ENCODE measurements at places on chromosomes 7 and 10.

DNA sequence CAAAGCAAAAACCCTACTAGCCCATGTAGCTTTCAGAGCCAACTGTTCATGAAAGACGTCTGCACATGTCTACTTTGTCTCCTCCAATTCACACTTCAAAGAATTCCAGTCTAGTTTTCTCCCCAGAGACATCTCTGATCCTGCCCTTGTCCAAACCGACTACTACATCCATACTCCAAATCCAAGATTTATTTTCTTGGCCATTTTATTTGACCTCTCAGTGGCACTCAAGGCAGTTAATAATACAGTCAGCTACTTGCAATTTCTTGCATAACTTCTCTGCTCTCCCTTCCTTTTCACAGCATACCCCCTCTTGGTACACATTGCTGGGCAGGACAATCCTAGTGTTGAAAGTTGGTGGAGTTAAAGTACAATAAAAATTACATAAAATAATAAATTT, 170.9 kb upstream of the INHBA start:
- no peak for DNase-seq

DNA sequence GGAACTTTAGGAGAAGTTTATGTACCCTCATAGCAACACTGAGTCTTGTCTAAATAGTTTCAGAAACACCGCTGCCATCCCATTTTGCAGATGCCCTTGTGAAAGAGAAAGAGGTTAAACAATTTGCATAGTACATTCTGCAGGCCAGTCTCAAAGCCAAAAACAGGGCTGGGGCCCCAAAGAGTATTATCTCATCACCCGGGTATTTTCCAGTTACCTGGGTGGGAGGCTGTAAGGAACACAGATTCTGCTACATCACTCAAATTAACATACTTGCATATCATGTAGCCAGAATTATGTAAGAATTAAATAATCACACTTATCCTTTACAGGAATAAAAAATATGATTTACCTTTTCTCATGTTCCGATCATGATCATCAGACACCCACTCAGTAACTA, 3.1 kb upstream of the FAM171A1 start:
- DNase-seq: no peak

- no peak for DNase-seq
Measured at GRCh38 chr7:139118234-139118804, 8.8 kb upstream of the ZC3HAV1 start.

GRCh38 chr10:114507449-114507848, 103.1 kb upstream of the AFAP1L2 start:
- no peak for DNase-seq

DNA sequence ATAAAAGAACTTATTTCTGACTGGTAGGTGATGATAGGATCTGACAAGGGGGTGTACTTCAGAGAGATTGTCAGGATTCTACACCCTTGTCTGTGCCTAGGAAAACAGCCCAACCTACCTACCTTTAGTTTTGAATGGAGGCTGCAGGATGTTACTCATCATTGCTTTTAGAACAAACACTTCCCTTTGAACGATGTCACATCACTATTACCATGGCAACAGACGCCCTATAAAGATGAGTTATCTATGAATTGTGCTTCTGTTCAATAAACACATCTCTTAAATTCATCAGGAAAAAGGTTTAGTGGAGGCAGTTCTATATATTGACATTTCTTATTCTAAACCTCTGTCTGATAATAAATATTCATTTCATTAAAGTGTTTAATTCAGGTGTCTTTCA, 362.4 kb downstream of the CNTNAP2 start:
- no peak for DNase-seq

DNA sequence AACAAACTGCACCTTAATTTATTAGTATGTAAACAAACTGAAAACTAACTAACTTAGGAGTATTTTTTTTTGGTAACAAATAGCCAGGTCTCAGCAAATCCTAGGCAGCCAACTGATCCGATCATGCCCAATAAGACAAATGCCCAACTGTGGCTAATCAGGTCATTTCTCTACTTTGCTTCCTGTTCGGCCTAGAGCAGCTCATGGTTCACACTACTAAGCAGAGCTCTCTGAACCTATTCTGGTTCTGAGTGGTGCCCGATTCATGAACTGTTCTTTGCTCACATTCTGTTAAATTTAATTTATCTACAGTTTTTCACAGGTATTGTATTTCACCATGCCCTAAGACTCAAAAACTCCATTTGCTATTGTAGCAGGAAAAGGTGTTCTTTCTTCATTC, 55.1 kb downstream of the CCDC3 start:
- no peak for DNase-seq

DNA sequence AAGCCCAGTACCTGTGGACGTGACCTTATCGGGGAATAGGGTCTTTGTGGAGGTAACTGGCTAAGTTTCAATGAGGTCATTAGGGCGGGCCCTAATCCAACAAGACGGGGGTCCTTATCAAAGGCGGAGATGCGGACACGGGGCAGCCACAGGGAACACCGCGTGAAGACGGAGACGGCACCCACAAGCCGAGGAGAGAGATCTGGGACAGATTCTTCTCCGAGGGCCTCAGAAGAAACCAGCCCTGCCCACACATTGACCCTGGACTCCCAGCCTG, 516.9 kb downstream of the DNAJB6 start:
- no peak for DNase-seq

- no peak for DNase-seq
Measured at GRCh38 chr10:97713339-97713825, at the start of gene MARVELD1. MARVELD1 (plus strand) TSS chr10:97713730; CDS start chr10:97713877, 147 bp downstream.

DNA sequence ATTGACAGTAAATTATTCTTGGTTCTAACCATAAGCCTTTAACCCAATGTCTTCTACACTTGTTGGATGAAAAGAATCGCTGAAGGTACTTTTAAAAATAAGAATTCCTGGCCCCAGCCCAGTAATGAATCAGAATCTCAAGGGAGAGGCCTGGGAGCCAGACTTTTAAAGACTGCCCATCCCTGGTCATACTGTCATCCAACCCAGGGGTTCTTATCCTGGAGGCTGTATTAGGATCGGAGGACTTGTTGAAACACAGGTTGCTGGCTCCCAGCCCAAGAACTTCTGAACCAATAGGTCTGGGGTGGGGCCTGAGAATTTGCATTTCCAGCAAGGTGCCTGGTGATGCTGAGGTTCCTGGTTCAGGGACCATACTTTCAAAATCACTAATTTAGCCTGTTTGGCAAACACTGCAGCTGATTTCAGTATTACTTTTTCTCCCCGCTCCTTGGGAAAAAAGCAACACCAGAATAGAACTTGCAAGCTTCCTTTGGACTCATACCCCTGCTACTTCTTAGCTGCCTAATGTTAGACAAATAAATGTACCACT, 79.5 kb upstream of the FAM133B start:
- DNase-seq: no peak

DNA sequence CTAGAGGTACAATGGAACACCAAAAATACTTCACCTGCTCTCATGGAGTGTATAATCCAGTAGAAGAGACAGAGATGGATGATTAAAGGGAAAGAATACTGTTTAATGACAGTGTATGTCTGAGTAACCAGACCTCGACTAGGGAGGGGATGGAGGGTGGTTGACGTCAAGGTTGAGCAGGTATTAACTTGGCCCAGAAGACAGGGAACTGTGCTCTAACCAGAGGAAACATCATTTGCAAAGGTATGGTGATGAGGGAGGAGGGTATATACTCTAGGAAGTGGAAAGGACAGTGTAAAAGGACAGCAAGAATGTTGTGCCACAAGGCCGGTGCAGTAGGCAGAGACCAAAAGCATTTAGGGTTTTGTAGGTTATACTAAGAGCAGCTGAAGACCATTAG, 2.9 kb downstream of the MIOS start:
- no peak for DNase-seq

DNA sequence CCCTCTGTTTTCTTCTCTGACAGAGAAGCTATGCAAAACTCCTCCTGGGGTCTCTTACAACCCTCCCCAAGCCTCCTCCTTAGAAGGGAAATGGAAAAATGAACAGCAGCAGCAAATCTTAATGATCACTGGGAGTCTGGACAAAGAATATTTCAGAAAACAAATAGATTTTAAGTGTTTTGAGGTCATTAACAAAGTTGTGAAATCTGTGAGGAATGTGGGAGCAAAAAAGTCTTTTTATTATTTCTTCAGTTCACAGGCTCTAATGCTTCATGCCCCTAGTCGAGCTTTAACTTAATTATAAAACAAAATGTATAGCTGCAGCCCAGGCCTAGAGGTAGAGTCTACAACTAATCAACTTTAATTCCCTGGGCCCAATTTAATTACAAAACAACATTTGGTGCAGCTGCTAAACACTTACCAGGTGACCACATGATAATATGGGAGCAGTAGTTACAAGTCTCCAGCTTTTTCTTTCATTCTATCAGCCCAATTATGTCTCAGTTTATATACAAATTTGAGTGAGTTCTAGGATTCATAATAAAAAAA, 293.2 kb downstream of the THSD7A start:
- DNase-seq: no peak

GRCh38 chr7:78195281-78195680, 396.7 kb downstream of the PHTF2 start:
- DNase-seq: no peak

- DNase-seq: no peak
Measured at GRCh38 chr10:76444034-76444800, 1012.8 kb downstream of the LRMDA start.

GRCh38 chr10:63587191-63587590, 66.0 kb downstream of the REEP3 start:
- no peak for DNase-seq
